ENCODE measurements at places on chromosomes 2 and 18.

GRCh38 chr2:15688924-15689568 lies 97.4 kb downstream of the DDX1 start:
- no peak for DNase-seq

DNA sequence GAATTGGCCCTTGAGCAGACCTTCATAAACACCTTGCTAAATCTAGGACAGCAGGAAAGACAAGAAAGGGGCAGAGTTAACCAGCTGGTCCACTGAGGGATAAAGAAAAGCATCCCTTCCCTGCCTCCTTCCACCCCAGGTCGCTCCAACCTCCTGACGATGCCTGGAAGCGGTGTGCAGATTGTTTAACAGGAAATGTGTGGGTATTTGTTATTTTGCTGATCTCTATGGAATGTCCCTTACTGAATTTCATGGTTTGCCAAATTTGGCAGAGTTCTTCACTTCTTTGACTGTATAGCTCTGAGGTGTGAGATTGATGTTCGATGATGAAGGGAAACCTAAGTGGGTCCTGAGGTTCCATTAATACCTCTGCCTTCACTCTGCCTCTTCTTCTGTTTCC lies 72.9 kb downstream of the MAP3K20 start:
- DNase-seq: no peak

DNA sequence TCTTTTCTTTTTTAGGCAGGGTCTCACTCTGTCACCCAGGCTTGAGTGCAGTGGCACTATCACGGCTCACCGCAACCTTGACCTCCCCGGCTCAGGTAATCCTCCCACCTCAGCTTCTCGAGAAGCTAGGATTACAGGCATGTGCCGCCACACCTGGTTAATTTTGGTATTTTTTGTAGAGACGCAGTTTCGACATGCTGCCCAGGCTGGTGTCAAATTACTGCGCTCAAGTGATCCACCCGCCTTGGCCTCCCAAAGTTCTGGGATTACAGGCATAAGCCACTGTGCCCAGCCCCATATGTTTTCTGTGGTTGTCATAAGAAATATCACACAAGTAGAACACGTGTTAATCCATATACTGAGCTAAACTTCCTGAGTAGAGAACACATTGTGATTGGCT lies 14.6 kb downstream of the ENOSF1 start:
- no peak for DNase-seq

DNA sequence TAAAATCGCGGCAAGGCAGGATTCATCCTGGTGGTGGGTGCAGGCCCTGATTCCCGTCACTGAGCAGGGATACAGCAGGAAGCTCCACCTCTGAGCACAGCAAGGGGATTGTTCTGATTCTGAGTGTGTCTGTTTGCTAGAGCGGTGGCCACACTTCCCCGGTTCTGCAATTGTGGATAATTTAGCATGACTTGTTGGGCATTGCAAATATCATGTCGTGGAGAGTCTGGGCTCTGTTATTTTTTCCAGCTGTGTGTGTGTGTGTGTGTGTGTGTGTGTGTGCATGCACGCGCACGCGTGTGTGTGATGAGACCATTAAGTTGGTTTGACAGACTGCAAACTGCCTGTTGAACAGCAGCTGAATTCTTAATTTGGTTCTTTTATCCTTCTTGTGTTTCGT lies 4.1 kb upstream of the TMEM18 start:
- no peak for DNase-seq

DNA sequence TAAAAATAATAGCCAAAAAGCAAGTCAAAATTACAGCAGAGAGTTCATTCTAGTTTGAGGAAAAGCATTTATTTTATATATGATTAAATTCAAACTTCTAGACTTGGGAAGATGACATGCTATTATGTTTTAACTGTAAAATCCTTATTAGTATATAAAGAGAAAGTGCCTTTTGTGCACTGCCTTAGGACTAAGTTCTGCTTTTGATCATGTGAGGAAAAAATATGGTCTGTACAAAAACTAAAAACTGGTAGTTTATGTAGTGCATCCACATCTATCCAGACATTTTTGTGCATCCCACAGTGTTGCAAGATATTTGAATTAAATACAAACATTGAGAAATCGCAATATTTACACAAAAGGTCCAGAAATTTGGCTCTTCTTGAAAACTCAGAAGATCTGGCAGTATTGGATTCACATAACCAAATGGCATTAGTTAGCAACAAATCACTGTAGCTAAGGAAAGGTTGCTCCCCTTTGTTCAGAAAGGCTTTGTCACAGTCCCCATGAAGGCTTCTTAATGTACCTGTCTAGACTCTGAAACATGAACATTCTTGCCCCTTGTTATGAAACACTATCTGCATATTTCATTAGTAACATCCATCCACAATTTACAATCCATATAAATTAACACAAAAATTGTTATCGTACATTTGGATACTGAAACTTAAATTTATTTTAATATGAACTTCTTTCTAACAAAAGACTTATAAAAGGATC lies 2.2 kb downstream of the MMADHC start:
- DNase-seq: no peak

DNA sequence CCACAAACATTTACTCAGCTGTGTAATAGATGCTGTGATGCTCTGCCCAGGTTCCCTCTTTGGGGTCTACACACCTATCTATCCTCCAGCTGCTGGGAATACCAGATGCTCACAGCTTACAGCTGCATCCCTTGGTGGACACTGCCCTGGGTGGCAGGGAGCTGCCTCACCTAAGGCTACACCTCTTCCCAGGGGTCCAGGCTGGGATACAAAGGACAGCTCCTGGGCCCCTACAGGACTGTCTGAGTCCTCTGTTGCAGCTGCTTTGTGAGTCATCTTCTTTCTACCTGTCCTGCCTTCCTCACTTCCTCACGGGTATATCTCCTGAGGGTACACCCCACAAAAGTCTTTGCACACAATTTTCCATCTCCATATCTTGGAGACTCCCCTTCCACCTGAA lies 27.6 kb downstream of the THNSL2 start:
- DNase-seq: no peak

- no peak for DNase-seq
Measured at GRCh38 chr2:238167761-238168160, 9.0 kb downstream of the ERFE start.

GRCh38 chr2:185668710-185669109 lies 69.9 kb upstream of the FSIP2 start:
- DNase-seq: no peak

DNA sequence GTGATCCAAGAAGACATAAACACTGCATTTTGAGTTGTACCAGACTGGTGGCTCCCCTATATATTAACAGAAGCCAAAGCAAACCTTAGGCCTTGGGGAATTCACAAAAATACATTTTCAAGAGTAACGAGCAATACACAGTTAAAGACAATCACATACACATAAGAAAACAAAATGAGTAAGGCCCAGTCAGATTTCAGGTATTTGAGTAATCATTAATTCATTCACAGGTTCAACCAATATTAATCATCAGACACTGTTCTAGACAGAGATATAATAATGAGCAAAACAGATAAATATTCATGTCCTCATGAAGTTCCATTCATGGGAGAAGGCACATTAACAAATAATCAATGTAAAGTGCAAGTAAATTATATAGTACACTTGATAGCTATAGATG lies 9.6 kb downstream of the STPG4 start:
- DNase-seq: no peak

GRCh38 chr2:33146102-33146501 lies 199.3 kb downstream of the LTBP1 start:
- no peak for DNase-seq

DNA sequence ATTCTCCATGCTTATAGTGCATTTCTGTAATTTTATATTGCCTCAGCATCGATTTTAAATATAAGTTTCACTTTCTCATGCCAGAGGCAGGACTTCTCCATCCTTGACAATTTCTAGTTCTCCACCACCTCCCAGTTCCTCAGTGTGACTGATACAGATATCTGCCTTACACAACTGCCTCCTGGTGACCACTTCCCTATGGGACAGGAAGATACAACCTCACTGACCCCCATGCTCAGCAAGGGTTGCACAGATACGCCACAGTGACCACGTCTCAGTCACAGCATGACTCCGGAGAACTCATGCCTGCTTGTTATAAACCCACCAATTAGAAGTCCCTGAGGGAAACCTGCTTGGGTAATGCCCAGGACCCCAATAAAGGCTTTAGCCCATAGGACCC lies 284.0 kb upstream of the MC4R start:
- DNase-seq: no peak

GRCh38 chr2:6342273-6342920 lies 523.3 kb downstream of the CMPK2 start:
- DNase-seq: no peak

DNA sequence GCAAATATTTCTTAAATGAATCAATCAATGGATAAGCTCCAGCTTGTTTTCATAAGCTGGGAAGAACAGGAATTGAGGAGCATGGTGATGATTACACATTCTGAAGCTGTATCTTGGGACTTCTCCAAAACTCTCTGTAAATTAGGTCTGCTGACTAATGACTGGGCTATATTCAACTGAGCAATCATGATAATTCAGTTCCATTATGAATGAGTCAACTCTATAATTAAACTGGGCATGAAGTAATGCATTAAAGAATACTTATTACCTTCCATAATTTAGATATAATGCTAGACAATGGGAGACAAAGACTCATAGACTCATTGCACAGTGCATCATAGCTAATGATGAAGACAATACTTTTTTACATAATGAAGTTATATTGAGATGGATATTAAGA lies 207.4 kb downstream of the CBLN2 start:
- DNase-seq: no peak

- no peak for DNase-seq
Measured at GRCh38 chr2:207819021-207819797, 49.5 kb upstream of the FZD5 start.

GRCh38 chr2:12452185-12452584 lies 264.6 kb upstream of the TRIB2 start:
- no peak for DNase-seq

GRCh38 chr2:9089831-9090230 lies 86.3 kb upstream of the MBOAT2 start:
- no peak for DNase-seq

- DNase-seq: no peak
Measured at GRCh38 chr18:27595113-27595838, 410.2 kb upstream of the CHST9 start.

DNA sequence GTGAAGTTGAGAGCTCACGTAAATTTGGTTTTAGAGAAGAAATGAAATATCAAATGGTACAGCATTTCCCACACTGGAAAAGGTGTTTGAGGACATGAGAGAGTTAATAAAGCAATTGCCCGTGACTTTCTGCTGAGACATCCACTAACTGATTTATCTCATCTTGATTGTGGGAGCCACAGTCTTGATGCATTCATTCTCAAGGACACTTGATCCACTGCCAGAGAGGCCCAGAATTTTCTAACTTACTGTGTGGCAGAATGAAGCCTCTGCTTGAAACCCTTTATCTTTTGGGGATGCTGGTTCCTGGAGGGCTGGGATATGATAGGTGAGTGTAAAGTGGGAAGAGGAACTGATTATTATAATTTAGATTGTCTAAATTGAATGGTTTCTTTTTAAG lies at the start of gene CPO:
CPO (plus strand) TSS at position 179 of the 400 bp plus-strand sequence; CDS start at position 261, 82 bp downstream.
- DNase-seq: no peak

DNA sequence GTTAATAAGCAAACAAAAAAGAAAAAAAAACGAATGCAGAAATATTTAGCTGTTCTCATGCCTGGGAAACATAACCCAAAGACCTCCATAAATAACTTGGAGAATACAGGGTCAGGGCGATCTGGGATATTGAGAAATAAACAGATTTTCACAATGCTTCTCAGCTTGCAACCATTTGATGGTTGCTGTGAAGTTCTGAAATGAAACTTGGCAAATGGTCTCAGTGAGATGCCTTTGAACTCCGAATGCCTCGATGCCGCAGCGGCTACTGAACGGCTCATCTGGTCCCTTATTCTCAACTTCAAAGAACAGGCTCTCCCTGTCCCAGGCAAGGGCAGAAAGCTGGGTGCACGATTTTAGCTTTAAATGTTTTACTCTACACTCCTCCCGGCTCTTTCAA lies 78.1 kb downstream of the ZNF516 start:
- no peak for DNase-seq

GRCh38 chr2:27977731-27978312 lies 87.3 kb downstream of the BABAM2 start:
- DNase-seq: no peak

DNA sequence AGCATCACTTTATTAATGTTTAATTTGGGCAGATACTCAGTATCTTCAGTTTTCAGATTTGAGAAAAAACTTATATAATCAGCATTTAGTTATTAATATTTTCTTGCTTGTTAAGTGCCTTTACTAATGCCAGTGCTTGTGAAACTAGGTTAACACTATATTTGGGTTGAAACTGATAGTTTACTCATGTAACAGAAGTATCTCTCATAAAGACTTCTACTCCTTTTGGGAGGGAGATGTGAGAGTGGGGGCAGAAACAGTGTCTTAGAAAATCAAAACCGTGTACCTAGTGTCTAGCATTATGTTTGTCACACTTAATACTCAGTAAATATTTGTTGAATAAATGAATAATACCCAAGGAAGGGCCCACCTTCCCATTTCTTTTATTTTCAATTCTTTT lies 129.5 kb downstream of the MSTN start:
- no peak for DNase-seq

- no peak for DNase-seq
Measured at GRCh38 chr2:187477051-187477450, 29.0 kb upstream of the CALCRL start.

DNA sequence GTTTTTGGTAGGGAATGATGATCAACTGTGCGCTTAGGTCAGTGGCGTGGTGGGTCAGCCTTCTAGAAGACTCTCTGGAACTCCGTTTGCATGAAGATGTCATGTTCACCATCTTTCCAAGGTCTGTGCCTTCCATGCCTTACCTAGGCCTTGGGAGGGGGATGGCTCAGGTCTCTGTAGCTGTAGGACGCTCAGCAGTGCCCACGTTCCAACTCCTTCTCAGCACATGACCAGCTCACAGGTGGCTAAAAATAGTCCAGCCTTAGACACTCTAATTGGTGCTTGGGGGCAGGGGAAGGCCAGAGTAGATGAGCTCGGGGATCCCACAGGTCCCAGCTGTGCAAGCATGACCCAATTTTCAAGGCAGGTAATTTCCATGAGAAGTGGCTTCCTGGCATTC lies 42.3 kb upstream of the TEX51 start:
- DNase-seq: no peak

DNA sequence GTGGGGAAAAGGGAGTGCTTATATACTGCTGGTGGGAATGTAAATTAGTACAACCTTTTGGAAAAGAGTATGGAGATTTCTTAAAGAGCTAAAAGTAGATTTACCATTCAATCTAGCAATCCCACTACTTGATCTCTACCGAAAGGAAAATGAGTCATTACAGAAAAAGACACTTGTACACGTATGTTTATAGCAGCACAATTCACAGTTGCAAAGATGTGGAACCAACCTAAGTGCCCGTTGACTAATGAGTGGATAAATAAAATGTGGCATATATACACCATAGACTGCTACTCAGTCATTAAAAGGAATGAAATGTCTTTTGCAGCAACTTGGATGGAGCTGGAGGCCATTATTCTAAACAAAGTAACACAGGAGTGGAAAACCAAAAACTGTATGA lies 29.5 kb downstream of the FLACC1 start:
- DNase-seq: no peak

GRCh38 chr2:31937741-31938140 lies 73.1 kb downstream of the MEMO1 start:
- DNase-seq: no peak

Measured in activated naive CD4-positive, alpha-beta T cell treated with anti-CD3 and anti-CD28 coated beads, Interleukin-2, amount 50 U/mL, for 16 hours (primary cell).